Karpas-422 (cell line): ENCODE measurements at places on chromosomes 2 and 18. TPM values are rescaled to one million over a fixed set of nuclear protein-coding genes. Genes with fewer than 3 reads are reported as not detected.

GRCh38 chr18:56374007-56374655 is 264.3 kb downstream of the TXNL1 start:
- DNase-seq: no peak

DNA sequence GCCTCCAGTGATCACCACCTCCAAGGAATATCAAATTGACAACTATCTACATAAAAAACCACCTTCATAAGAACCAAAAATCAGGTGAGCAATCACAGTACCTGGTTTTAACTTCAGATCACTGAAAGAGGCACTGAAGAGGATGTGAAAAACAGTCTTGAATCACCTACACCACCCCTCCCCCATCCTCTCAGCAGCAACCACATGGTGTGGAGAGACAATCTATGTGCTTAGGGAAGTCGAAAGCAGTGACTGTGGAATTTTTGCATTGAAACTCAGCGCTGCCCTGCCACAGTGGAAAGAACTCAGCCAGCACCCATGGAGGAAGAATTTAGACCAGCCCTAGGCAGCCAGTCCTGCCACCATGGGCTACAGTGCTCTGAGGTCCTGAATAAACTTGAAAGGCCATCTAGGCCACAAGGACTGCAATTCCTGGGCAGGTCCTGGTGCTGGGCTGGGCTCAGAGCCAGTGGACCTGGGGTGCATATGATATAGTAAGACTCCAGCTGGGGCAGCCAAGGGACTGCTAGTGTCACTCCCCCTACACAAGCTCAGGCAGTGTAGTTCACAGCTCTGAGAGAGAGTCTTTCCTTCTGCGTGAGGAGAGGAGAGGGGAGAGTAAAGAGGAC is 75.6 kb downstream of the ATL2 start:
- DNase-seq: peak; percentile 49

GRCh38 chr2:38264396-38265221 is 112.5 kb downstream of the ATL2 start:
- DNase-seq: no peak

GRCh38 chr2:178385595-178386148 is 65.3 kb downstream of the PRKRA start:
- no peak for DNase-seq

DNA sequence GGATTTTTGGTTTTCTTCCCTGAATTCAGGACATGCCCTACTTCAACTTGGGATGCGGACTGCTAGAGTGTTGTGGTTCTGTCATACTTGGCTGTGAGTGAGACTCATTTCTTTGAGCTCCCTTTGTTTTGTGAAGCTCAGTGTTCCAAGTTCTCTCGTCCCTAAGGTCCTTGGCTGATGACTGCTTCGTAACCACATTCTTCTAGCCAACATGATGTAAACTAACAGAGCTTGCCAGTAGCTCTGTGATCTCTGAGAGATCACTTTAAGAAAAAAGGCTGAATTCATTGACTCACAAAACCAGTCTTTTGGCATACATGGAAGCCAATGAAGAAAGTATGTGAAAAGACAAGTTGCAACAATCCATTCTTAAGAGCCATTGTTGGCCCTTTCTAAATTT is 96.9 kb upstream of the MSTN start:
- no peak for DNase-seq

Gene PSMA8
- total RNA-seq: not detected in 2 replicates

Gene EMILIN1
- 0.47 TPM in 1 of 2 replicates, not detected in the other for total RNA-seq

Gene ACOXL
- total RNA-seq: 0.58 TPM in 1 of 2 replicates, not detected in the other

Gene RNU2-63P
- not detected in 2 replicates for total RNA-seq

Gene CTNNA2
- total RNA-seq: not detected in 2 replicates

Gene UGT1A4
- total RNA-seq: not detected in 2 replicates
